ENCODE measurements at places on chromosomes 7 and 10.

- DNase-seq = no peak
Observed at GRCh38 chr10:115795964-115796363, 477.0 kb downstream of the GFRA1 start.

GRCh38 chr7:88316456-88316855, 9.8 kb upstream of the STEAP4 start:
- DNase-seq = no peak

- DNase-seq = no peak
Observed at GRCh38 chr10:6497620-6498019, 82.5 kb downstream of the PRKCQ start.

DNA sequence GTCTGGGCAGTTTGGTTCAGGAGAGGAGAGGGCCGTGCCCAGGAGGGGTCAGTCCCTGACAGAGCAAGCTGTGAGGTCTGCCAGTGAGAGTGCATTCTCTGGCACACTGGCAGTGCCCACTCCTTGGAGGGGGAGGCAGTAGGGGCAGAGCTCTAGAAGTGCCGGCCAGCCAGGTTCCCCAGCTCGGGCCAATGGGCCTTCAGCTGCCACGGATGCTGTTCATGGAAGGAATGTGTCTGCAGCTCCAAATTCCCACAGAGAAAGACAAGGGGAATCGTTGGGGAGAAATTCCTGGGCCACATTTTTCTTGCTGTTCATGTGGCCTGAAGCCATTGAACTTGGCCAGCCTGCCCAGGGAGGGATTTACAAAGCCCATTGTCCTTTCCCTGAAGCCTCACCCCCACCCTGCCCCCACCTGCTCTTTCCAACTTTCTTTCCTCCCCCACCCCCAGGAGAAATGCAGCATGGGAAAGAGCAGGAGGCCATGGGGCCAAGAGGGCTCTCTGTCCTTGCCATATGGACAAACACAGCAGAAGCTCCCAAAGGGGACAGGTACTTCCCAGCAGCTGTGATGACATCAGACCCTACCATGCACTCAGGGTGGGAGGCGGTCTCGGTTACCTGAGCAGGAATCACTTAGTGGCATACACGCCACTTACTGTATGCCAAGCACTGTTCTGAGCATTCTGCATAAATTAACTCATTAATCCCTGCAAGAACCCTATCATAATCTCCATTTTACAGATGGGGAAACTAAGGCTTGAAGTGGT, 70.7 kb downstream of the ARHGAP22 start:
- peak; percentile 72 for DNase-seq

DNA sequence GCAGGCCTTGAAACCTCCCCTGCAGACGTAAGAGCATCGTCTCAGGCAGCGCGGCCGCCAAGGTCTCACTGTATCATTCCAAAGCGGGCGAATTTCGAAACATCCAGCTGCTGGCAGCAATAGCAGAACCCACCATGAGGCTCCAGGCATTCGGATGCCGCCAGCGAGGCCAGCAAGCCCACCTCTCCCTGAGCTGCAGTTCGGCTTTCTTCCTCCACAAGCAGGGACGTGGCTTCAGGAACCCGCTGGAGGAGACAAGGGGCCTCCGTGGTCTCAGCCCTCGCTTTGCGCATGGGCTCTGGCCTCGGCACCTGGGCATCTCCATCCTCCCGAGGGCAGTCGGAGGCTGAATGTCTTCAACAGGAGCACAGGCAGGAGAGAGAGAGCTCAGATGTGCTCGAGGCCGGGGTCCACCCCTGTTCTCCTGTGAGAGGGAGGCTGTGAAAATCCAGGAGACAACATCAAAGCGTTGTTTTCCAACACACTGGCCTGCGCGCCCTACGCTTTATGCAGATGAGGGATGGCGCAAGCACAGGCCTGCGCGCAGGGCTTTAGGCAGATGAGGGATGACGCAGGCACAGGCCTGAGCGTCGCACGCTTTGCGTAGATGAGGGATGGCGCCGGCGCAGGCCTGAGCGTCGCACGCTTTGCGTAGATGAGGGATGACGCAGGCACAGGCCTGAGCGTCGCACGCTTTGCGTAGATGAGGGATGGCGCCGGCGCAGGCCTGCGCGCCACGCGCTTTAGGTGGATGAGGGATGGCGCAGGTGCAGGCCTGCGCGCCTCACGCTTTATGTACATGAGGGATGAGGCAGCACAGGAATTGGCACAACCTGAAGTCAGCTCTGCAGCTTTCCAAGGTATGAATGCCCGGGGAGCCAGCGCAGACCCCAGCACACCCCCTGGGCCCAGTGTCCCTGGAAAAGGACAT, 103.2 kb downstream of the WDR37 start:
- no peak for DNase-seq

GRCh38 chr10:13684252-13684791, 97.6 kb downstream of the PRPF18 start:
- DNase-seq = peak; percentile 90

GRCh38 chr10:11787846-11788245, 35.3 kb upstream of the PROSER2 start:
- DNase-seq = no peak

- no peak for DNase-seq
Observed at GRCh38 chr10:129462257-129462795, 4.7 kb upstream of the MGMT start.

DNA sequence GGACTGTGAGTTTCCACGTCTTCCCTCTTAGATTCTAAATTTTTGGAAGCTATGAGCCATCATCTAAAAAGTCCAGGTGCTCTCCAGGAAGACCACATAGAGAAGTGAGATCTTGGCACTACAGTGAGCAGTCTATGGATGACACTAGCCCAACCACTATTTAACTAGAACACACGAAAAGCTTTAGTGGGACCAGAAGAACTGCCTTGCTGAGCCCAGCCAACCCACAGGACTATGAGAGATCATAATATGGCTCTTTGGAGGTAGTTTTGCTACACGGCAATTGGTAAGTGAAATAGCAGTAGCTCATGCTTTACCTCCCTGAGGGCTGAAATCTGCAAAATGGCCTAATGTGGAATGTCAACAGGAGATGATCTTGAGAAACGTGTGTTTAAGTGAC, 68.8 kb downstream of the TMEM130 start:
- DNase-seq = no peak
